Neural crest cell (in vitro differentiated cells): ENCODE measurements at places on chromosomes 16 and 17. TPM values are rescaled to one million over a fixed set of nuclear protein-coding genes. Genes with fewer than 3 reads are reported as not detected.
A peak's percentile ranks its signal among the peaks of the same experiment; 100 is the strongest.

DNA sequence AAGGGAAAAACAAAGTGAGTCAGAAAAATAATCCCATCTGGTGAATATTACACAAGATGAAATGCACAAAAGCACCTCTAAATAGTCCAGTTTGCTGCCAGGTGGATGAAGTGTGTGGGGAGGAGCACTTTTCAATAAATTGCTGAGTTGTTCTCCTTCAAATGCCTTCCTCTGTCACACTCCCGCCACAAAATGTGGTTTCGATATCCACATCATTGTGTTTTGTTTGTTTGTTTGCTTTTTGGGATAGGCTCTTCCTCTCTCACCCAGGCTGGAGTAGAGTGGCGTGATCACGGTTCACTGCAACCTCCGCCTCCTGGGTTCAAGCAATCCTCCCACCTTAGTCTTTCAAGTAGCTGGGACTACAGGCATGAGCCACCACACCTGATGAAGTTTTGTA lies 24.6 kb upstream of the SHISA9 start:
- DNase-seq = no peak

The DCXR gene
- total RNA-seq = 198 and 199 TPM in 2 replicates

DNA sequence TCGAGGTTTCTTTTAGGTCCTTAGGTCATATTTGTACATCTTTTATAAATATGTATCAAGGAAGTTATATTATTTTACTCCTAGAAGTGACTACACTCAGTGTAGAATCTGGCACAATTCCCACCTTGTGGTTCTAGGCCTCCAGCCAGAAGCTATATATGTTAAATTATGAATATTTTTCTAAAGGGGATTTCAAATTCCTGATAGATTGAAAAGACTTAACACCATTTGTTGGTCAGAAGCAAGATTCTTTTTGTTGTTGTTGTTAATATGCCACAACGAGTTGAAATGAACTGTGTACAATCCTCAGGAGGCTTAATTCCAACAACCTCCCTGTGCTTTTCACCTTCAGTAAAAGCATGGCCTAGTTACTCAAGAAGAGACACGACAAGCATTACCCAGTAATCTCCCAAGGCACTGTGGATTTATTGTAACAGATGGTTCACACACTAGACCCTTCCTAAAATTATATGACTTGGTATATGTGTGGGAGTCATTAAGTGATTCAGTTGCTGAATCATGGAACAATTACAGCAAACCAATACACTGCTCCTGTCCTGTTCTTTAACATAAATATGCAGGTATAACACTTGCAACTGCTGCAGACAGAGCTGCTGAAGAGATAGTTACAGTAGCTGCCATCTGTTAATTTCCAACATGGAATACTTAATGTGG lies 964.4 kb upstream of the GOT2 start:
- DNase-seq = no peak

- DNase-seq = no peak
Observed at GRCh38 chr16:31141489-31142108, 6.1 kb upstream of the PRSS8 start.

The ZNF778 gene
- 13.7 and 15.5 TPM in 2 replicates for total RNA-seq

The USP43 gene
- total RNA-seq = 2.0 and 2.7 TPM in 2 replicates

DNA sequence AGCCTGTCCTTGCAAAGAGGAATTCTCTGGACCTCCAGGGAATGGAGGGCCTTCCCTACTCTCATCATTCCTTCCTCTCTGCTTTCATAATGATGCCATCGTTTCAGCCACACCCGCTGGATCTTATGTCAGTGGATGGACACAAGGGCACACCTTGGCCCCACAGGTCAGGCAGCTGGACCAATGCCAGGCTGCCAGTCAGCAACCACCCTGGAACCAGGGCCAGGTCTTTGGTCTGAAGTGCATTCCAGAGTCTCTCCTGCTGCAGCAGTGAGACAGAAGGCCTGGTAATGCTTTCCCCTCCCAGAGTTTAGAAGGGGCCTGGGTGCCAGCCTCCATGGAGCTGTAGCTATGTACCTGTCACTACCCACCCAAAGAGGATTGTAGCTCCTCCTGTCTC lies 7.4 kb downstream of the C1QL1 start:
- DNase-seq = no peak

The NOG gene
- total RNA-seq = 0.50 and 0.65 TPM in 2 replicates

GRCh38 chr16:90047714-90048346 lies 28.6 kb upstream of the DBNDD1 start:
- DNase-seq = no peak

GRCh38 chr17:17186551-17187505 lies 19.3 kb downstream of the PLD6 start:
- DNase-seq = no peak

DNA sequence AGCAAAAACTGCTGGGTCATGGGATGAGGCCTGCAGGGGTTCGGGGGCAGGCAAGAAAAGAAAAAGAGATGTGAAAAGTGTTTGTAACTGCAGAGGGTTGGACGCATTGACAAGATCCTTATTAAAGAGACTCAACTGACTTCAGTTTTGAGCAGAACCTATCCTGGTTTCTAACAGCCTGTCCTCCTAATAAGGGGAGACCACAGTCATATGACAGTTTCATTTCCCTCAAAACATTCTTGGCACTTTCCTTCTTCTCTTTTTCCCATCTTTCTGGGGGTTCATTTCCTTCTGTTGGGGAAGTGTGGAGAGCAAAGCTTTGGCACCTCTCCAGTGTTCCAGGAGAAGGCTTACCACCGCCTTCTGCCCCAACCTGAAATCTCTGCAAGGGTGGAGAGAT lies 118.5 kb downstream of the MAF start:
- no peak for DNase-seq

- DNase-seq = no peak
Observed at GRCh38 chr16:83912519-83913244, 13.8 kb downstream of the MLYCD start.

GRCh38 chr16:88196471-88197400 lies 186.0 kb upstream of the ZNF469 start:
- DNase-seq = no peak

DNA sequence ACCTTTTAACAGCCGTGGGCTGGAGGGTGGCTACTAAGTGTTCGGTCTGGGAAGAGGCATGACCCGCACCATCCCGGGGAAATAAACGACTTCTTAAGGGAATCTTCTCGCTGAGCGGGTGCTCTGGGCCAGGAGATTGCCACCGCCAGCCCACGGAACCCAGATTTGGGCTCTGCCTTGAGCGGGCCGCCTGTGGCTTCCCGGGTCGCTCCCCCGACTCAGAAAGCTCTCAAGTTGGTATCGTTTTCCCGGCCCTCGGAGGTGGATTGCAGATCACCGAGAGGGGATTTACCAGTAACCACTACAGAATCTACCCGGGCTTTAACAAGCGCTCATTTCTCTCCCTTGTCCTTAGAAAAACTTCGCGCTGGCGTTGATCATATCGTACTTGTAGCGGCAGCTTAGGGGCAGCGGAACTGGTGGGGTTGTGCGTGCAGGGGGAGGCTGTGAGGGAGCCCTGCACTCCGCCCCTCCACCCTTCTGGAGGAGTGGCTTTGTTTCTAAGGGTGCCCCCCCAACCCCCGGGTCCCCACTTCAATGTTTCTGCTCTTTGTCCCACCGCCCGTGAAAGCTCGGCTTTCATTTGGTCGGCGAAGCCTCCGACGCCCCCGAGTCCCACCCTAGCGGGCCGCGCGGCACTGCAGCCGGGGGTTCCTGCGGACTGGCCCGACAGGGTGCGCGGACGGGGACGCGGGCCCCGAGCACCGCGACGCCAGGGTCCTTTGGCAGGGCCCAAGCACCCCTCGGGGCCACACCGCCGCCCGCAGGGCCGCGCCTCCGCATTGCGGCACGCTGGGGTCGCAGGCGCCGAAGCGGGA lies 3.6 kb upstream of the CBX4 start:
- peak; percentile 24 for DNase-seq

DNA sequence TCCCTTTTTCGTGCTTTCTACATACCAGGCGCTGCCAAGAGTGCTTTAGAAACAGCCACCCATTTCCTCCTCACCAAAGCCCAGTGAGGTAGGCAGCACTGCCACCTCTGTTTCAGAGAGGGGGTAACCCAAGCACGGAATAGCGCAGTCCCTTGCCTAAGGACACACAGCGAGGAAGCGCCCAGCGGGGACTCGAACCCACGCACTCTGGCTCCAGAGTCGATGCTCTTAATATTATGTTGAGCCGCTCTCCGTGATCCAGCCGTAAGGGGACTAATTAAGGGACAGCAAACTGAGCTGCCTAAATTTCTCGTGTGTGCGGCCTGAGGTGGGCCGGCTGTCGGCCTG lies 497 bp downstream of the CES1 start:
- DNase-seq = no peak

DNA sequence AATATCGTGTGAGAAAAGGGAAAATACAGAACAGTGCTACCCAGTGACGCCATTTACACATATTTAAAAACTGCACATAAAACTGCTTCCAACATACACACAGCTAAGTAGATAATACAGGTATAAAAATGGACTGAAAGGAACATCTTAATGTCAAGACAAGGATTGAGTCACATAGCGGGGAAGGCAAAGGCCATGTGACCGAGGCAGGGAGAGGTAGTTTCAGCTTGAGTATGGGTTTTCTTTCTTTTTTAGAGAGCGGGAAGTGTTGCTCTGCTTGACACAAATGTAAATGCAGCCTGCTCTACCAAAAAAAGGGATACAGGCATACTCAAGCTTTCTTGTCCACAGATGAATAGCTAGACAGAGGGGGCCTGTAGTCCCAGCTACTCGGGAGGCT lies 46.5 kb downstream of the SDR42E1 start:
- no peak for DNase-seq

DNA sequence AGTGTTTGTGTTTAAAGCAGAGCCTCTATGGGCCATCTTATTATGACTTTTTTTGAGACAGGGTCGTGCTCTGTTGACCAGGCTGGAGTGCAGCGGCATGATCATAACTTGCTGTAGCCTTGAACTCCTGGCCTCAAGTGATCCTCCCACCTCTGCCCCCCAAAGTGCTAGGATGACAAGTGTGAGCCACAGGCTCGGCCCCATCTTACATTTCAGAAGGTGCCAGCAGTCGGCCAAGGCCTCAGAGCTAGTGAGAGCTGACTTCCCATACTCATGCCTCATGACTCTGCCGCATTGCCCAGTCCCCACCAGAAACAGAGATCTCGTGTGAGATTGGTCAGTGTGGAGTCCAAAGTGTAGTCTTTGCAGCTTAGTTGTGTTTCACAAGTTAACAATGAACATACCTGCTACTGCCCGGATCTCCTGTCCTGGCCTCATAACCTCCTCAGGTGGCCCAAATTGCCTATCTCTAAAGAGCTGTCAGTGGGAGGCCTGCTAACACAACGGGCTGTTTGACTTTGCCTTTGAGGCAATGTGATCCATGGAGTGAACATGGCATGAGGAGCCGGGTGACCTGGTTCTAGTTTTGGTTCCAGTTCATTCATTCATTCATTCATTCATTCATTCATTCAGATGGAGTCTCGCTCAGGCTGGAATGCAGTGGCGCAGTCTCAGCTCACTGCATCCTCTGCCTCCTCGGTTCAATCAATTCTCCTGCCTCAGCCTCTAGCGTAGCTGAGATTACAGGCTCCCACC lies 13.7 kb downstream of the MINK1 start:
- no peak for DNase-seq

The CSH2 gene
- total RNA-seq = not detected in 2 replicates

GRCh38 chr17:71237903-71238538 lies 882.8 kb upstream of the SOX9 start:
- DNase-seq = no peak

DNA sequence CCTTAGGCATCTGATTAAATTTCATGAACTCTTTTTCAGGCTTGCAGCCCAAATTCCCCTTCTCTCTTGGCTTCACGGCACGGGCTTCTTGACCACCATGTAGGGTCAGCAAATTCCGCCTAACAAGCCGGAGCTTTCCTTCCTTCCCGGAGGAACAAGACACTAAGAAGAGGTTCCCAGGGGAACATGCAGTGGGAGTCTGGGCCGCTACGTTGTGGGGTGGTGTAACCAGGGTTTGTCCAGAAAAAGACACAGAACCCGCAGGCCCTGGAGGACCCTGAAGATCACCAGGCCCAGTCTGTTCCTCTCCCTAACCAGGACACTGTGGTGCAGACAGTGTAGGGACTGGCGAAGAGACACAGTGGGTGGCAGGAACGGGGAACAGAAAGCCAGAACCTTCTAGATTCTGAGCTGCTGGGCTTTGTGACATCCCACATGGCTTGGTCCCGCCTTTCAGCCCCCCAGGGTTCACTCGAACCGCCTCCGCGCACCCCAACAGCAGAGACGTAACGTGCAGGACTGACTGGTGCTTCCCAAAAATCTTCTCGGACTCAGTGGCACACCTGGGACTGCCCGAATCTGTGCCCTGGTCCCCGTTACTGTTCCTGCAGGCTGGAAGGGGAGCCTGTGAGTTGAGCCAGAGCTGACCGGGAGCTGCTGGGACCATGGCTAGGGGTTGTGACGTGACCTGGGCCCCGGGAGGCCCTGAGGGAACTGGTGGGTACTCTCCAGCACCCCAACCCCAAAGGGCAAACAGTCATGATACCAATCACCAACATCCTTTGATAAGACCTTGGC lies 55.2 kb downstream of the TBC1D16 start:
- DNase-seq = no peak

DNA sequence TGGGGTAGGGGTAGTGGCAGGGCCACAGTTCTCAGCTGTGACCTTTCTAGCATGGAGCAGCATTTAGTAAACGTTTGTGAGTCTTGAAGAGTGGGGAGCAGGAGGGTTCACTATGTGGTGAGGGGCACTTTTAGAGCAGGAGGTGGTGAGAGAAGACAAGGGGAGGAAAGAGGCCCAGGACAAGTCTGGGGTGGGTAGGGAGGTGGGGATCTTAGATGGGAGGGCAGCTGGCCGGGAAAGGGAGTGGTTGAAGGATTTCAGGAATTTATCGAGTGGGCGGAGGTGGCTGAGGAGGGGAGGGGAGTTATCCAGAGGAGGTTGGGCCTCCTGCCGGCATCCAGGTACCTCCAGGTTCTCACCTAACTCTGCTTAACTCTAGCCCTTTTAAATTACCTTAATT lies 1.9 kb downstream of the CLEC16A start:
- DNase-seq = no peak

DNA sequence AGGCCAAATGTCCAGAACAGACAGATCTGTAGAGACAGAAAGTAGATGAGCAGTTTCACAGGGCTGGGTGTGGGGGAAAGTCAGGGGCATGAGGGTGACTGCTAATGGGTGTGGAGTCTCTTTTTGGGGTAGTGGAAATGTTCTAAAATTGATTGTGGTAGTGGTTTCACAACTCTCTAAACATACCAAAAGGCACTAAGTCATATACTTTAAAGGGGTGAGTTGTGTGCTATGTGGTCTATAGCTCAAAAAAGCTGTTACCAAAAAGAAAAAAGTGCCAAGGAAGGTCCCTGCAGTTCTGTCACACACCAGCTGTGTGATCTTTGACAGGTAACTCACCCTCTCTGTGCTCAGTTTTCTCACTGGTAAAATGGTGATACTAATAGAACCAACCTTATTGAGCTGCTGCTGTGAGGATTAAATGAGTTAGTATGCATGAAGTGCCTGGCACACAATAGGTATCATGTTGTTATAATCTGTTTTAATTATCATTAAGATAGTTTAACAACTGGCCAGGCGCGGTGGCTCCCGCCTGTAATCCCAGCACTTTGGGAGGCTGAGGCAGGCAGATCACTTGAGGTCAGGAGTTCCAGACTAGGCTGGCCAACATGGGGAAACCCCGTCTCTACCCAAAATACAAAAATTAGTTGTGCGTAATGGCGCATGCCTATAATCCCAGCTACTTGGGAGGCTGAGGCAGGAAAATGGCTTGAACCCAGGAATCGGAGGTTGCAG lies 10.3 kb downstream of the ITGAX start:
- no peak for DNase-seq

The KRT20 gene
- total RNA-seq = not detected in 2 replicates

The ZNF668 gene
- total RNA-seq = 16.8 and 19.7 TPM in 2 replicates

GRCh38 chr17:21395764-21396163 lies 19.6 kb downstream of the KCNJ12 start:
- no peak for DNase-seq
